Activated CD4-positive, alpha-beta T cell treated with anti-CD3 and anti-CD28 coated beads, Interleukin-2, amount 10 ng/mL, durations not matched to agents 7 days and 5 days (primary cell): ENCODE measurements at places on chromosomes 13 and 19. TPM values are rescaled to one million over a fixed set of nuclear protein-coding genes. Genes with fewer than 3 reads are reported as not detected.

Gene PODNL1
- 0.17 TPM for total RNA-seq

Gene KASH5
- 0.85 TPM for total RNA-seq

Gene THSD8
- 31.1 TPM for total RNA-seq

Gene CD33
- total RNA-seq: 3.9 TPM

Gene SPRYD7
- total RNA-seq: 2.6 TPM

Gene SLC6A16
- total RNA-seq: 4.8 TPM

Gene CCDC8
- total RNA-seq: not detected

Gene FGF14
- total RNA-seq: not detected

Gene LRRC8E
- not detected for total RNA-seq

Gene WDR88
- total RNA-seq: 0.27 TPM

Gene GADD45B
- total RNA-seq: 31.2 TPM

Gene CADM4
- total RNA-seq: 0.12 TPM

Gene TEX101
- not detected for total RNA-seq

Gene OR4F17
- not detected for total RNA-seq

Gene FREM2
- not detected for total RNA-seq

Gene PRSS57
- total RNA-seq: not detected

Gene CYP4F11
- total RNA-seq: not detected

Gene CYP2F1
- not detected for total RNA-seq

Gene REEP6
- total RNA-seq: 1.6 TPM

Gene ZNF724
- 17.0 TPM for total RNA-seq

Gene KCNJ14
- total RNA-seq: 1.0 TPM

Gene CD22
- total RNA-seq: 0.21 TPM

Gene MIR17HG
- total RNA-seq: 8.1 TPM

Gene C13orf46
- total RNA-seq: 7.3 TPM

Gene PSG7
- not detected for total RNA-seq

Gene SOX21
- not detected for total RNA-seq

Gene NBEA
- 0.29 TPM for total RNA-seq

Gene SIAH3
- total RNA-seq: 0.08 TPM

Gene CEACAM21
- 72.0 TPM for total RNA-seq

Gene NCR1
- total RNA-seq: not detected

Gene ZNF506
- total RNA-seq: 26.7 TPM
